ENCODE measurements at places on chromosomes 6 and 20.

GRCh38 chr6:161076181-161076677 lies 84.7 kb downstream of the MAP3K4 start:
- no peak for DNase-seq

DNA sequence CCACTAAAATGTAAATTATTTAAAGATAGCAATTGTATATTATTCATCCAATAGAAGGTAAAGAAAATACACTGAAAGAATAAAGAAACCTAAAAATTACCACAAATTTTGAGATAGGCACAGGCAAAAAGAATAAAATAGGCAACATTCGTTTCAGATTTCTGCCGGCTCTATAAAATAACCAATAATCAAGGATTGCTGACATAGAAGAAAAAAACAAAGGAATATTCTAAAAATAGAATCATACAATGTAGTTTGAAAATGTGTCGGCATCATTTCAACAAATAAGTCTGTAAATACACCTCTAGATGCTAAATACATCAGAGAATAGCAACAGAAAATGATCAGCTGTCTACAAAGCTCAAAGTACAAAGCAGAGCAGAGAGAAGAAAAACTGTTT lies 973.3 kb downstream of the EPHA7 start:
- DNase-seq = no peak

DNA sequence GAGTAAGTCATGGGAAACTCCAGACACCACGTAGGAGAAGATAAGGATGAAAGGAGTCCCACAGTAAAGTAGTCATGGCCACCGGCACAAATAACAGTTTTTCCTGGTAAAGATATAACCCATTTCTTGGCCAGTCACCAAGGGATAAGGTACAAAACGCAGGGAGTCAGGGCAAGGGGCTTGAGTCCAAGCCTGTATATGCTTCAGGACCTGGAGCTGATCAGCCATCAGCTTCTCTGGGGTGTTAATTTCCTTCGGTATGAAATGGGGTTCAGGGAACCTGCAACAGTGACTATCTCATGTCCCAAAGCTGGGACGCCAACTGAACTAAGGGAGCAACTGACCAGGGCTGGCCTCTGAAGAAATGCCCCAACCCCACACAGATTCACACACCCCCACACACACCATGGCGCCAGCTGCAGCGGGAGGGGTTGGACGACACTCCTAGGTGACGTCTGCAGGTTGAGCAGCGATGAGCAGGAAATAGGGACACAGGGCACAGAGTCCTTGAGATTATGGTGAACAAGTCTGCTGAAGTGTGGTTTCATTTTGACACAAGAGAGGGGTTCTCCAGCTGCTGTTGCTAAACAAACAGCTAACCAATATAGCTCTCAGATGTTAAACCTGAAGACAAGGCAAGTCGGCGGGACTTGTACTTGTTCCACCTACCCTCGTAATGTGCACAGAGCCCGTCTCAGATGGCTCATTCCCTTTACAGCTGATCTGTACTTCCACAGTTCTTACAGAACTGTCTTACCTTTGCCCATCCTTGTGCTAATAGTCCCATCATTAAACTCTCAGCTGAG lies 7.4 kb upstream of the ADTRP start:
- DNase-seq = no peak

GRCh38 chr6:8674126-8674525 lies 238.8 kb upstream of the SLC35B3 start:
- no peak for DNase-seq

GRCh38 chr6:5279891-5280338 lies 18.6 kb downstream of the FARS2 start:
- DNase-seq = no peak

- no peak for DNase-seq
These were observed 111.4 kb downstream of the FYN start for GRCh38 chr6:111761783-111762312.

DNA sequence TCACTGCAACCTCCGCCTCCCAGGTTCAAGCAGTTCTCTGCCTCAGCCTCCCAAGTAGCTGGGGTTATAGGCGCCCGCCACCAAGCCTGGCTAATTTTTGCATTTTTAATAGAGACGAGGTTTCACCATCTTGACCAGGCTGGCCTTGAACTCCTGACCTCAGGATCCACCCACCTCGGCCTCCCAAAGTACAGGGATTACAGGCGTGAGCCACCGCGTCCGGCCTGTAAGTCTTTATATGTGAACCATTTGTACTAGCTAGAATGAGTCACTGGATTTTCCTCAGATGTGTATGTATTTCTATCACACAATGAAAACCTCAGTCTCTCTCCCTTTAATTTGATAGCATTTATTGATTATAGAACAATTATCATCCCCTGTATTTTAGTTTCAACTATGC lies 34.0 kb downstream of the ITCH start:
- DNase-seq = no peak

DNA sequence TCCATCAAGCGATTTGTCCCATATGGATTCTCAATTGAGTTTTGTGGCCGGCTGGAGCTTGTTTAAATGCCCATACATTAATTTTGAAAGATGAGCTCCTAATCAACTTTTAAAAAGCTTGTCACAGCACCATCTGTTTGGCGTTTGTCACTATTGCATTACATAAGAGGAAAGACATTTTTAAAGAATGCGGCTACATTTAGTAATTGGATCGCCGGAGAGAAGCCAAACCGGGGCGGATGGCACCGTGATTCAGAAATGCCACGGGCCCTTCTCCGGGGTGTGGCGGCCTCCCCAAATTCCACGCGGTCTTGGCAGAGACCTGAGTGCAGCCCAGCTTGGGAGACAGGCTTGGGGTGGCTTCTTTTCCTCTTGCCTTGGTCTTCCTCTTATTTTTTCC lies 67.7 kb upstream of the ZNFX1 start:
- no peak for DNase-seq

Data from hematopoietic multipotent progenitor cell treated with erythropoietin and hydrocortisone succinate and interleukin-3 and kit ligand, for 6 days (in vitro differentiated cells).